ENCODE measurements at places on chromosomes 12 and 14. TPM values are rescaled to one million over a fixed set of nuclear protein-coding genes. Genes with fewer than 3 reads are reported as not detected.

Gene IFT81
- 54.0 TPM for total RNA-seq

Gene FGF6
- 0.74 TPM for total RNA-seq

Gene ERGIC2
- 93.9 TPM for total RNA-seq

Gene FAIM2
- total RNA-seq = 7.4 TPM

Gene LGR5
- total RNA-seq = 2.0 TPM

Gene KCNH5
- total RNA-seq = 6.7 TPM

Data from urinary bladder (tissue), 4 donors.